ENCODE measurements at places on chromosomes 6 and 20. TPM values are rescaled to one million over a fixed set of nuclear protein-coding genes. Genes with fewer than 3 reads are reported as not detected.

The ANKRD66 gene
- not detected for total RNA-seq

DNA sequence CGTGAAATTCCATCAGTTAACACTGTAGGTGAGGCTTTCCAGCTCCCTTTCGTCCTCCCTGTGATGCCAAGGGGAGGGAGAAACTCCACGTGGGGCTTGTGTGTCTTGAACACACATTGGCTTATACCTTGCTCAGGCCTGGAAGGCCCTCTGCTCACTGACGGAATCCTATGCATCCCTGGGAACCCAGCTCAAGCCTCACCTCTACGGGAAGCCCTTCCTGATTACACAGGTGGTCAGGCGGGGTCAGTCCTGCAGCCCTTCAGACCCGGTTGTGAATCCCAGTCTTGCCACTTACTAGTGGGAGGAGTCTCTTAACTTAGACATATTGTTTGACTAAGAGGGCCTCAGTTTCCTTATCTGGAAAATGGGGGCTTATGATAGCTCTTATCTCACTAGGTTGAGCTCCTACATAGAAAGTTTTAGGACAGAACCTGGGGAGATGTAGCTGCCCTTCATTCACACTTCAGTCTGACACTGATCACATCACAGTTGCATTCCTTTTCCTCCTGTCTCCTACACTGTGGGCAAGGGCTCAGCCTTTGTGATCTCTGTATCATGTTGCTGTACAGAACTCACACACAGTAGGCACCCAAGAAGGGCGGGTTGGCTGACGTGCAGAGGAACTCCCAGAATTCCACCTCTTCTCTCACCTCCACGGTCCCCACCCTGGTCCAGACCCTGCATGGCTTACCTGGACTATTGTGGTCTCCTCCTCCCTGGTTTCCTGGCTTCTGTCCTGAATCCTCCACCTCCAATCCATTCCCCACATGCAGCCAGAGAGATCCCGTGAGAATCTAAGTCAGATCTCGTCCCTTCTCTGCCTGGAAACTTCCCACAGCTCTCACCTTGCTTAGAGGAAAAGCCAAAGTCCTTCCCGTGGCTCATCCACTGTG, 129.6 kb downstream of the CEBPB start:
- DNase-seq, result no peak

DNA sequence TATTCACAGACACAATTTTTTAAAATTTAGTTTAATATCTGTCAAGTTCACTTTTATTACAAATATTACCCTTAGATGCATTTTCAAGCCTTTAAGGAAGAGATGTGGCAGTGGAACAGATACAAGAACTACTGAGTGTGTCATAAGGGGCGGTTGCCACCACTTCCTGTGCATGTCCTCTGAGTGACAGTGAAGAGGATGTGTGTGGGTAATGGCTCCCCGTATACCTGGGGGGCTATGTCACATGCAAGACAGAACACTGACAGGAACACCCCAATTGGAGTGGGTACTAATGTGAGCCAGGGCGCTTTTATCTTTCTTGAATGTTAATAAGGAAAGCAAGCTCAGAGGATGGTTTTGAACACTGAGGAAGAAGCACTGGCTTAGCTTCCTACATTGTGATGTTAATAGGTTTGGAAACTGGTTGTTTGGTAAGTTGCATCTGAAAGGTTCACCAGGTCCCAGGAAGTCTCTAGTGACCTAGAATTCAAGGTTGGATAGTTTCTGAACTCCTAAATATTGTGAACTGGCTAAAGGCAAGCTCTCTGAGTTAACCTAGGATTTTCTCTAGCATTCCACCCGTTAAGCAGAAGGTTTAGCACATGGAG, 83.4 kb upstream of the ASF1A start:
- no peak for DNase-seq

- DNase-seq, result no peak
Observed at GRCh38 chr6:120648713-120649112, 685.6 kb downstream of the TBC1D32 start.

The COL10A1 gene
- not detected for total RNA-seq

DNA sequence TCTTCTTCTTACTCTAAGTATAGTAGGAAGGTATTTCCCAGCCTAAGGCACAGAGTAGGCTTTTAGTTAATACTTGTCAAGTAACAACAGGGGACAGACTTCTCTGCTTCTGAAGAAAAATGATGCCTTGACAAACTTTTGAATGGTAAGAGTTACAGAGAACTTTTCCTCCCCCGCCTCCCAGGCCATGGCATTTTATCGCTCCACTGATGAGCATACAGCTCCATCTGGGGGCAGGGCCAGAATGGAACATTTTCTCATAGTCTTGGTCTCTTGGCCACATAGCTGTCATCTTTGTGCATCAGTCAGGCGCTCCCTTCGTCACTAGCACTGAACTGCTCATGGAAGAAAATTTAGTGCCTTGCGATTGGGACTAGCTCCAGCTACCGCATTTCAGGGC, 1066.8 kb upstream of the CITED2 start:
- DNase-seq, result peak; percentile 49

DNA sequence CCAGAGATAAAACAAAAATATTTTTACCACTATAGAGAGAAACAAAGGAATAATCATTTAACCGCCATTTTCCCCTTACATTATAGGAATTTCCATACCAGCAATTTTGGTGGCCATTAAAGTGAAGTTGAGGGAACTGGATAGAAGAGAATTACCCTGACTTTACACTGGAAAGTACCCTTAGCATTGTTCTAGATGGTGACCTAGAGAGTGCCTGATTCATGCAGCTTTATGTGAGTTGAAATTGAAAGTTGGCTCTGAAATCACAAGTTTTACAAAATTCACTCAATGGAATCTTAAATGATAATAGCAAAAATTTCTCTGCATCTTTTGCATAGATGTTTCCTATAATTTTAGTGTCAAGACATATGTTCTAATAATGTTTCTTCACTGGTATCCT, 55.7 kb upstream of the PREP start:
- DNase-seq, result no peak

- DNase-seq, result no peak
Observed at GRCh38 chr6:135630789-135631376, 133.3 kb upstream of the AHI1 start.

- no peak for DNase-seq
Observed at GRCh38 chr6:36323062-36323461, 13.6 kb downstream of the BNIP5 start.

The GPSM3 gene
- 16.2 TPM for total RNA-seq

- DNase-seq, result no peak
Observed at GRCh38 chr20:44357555-44358125, 2.1 kb downstream of the HNF4A start.

DNA sequence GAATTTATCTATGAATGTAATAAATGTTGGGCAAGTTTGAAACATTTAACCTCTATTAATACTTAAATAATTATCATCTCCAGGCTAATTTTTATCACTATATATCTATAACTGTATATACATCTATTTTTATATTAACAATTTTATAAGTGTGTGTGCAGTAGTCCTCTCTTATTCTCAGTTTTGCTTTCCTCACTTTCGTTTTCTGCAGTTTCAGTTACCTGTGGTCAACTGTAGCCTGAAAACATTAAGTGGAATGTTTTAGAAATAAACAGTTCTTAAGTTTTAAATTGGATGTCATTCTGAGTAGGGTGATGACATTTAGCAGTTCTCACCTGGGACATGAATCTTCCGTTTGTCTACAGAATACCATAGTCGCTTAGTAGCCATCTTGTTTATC, 379.4 kb upstream of the MAN1A1 start:
- no peak for DNase-seq

GRCh38 chr20:30419466-30419865, 838.0 kb upstream of the DEFB115 start:
- no peak for DNase-seq

DNA sequence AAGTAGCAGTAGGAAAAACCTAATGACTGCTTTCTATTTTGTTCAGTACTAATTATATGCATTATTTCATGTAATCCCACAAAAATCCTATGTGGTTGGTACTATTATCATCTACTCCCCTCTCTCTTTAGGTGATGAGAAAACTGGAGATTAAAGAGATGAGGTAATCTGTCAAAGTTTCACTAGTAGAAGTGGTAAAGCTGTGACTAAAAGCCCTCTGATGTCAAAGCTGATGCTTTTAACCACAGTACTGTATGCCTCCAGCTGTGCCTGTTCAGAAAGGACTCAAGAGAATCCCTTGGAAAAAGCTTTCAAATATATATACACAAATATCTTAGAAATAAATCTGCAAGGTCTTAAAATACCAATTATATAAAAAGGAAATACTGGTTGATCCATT, 38.0 kb downstream of the PHIP start:
- no peak for DNase-seq

DNA sequence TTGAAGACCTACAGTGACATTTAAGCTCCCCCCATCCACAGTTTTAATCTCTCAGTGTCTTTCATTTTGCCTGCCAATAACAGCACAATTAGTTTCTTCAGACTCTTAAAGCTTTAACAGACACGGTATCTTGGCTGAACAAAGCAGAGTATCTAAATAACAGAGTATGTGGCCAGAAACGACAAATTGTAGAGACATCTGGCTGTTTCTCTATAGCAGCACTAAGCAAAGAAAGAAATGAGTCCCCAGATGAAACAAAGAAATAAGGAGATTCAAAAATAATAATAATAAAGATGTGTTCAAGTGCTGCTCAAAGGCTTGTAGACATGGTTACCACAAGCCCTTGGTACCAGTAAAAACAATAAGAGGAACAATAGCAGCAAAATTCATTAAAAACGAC, 97.8 kb upstream of the HDAC2 start:
- DNase-seq, result no peak

The CDH4 gene
- total RNA-seq, result not detected

- DNase-seq, result no peak
Observed at GRCh38 chr20:37649676-37650370, 44.0 kb upstream of the CTNNBL1 start.

GRCh38 chr6:159112714-159113113, 56.5 kb upstream of the FNDC1 start:
- DNase-seq, result no peak

- DNase-seq, result peak; percentile 95
Observed at GRCh38 chr6:128520436-128521281, at the start of gene PTPRK. PTPRK (minus strand) TSS chr6:128520599; CDS start chr6:128520358, 241 bp downstream.

DNA sequence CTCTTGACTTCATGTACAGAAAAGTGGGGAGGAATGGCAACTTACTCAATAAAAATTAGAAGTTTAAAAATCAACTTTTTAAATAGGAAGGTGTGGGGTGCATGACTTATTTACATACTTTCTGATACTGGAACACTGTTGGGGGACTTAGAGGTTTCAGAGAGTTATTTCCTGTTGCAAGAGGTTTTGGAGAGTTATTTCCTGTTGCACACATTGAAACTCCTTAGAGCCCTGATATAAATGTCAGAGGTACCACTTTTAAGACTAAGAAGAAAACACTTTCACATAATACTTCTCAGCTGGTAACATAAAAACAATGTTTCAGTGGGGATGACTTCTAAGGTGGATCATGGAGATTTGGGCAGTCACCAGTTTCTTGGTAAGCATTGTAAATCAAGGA, 579.9 kb downstream of the MMUT start:
- DNase-seq, result no peak

The RNF182 gene
- total RNA-seq, result 7.2 TPM

The TCP11 gene
- total RNA-seq, result 1.6 TPM

- DNase-seq, result no peak
Observed at GRCh38 chr6:134529921-134530320, 212.0 kb upstream of the SGK1 start.

The CALHM4 gene
- total RNA-seq, result not detected

The AIF1 gene
- not detected for total RNA-seq

- no peak for DNase-seq
Observed at GRCh38 chr20:56368351-56369134, 9.8 kb downstream of the FAM210B start.

- no peak for DNase-seq
Observed at GRCh38 chr6:143449082-143449713, 1.3 kb downstream of the ADAT2 start.

- no peak for DNase-seq
Observed at GRCh38 chr6:87376643-87377042, 31.1 kb upstream of the CFAP206 start.

GRCh38 chr6:138007014-138007472, 100.2 kb downstream of the PERP start:
- DNase-seq, result no peak

DNA sequence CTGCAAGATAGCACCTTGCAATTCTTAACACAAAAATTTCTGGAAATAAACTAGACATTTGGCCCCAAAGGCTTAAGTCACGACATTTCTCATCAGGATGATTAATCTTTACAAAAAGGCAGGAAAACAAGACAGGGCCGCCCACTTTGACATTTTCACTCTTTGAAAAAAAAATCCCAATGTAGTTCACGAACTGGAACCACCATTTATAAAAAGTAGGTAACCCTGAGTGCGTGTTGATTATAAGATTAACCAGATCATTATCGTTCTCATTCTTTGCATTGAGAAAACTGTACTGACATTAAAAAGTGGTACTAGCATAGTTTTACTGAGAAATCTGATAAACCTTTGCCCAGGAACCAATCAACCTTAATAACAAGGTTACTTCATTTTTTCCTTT, 108.8 kb downstream of the HUS1B start:
- DNase-seq, result no peak

DNA sequence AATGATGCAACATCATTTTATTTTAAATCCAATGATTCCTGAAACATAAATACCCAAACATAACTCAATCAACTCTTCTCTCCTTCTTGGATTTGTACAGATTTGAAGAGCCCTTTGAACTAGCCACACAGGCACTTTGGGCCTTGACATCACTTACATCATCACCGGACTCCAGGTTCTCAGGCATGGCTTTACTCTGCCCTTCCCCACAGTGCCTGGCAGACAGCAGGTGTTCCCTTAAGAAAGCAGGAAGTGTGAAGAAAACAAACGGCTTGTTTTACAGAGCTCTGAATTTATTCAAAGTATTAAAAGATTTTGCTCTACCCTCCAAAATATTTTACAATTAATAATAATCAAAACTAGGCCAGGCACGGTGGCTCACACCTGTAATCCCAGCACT, 54.8 kb upstream of the GCM1 start:
- no peak for DNase-seq

DNA sequence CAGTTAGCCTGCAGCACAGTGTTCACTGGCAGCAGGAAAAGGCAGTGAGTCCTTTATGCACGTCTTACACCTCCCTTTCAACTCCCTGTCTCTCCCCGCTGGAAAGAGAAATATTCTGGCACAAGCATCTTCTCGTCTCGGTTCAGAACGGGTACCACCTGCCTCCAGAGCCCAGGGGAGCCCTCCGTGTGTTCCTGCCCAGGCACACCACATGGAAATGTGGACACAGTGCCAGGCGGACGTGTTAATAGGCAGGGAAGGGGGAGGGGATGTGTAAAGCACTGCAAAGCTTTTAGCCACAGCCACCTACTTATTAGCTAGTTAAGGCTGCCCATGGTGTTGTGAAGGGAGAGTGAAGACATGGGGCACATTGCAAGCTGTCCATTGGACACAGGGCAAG, 219.7 kb downstream of the FARS2 start:
- DNase-seq, result no peak

DNA sequence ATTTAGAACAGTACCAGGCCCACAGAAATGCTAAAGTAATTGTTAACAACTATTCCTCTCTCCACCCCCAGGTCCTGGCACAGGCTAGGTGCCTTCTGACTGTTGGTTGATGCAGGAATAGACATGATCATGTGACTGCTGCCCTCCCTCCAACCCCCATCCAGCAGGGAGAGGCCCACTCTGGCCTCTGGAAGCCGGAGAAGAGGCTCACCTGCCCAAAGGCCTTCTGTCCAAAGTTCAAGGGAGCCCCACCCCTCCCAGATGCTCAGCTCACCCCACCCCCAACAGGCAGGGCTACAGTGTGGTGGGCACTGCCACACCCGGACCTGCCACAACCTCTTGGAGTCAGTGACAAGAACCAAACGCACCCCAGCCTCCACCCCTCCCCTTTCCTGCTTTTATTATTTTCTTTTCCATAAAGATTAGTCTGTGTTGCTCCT, 26.9 kb upstream of the FOXP4 start:
- no peak for DNase-seq

The TFAP2C gene
- 1.1 TPM for total RNA-seq

Data from SJSA1 (cell line).